ENCODE measurements at places on chromosomes 11 and 22.
A peak's percentile ranks its signal among the peaks of the same experiment; 100 is the strongest.

- DNase-seq: no peak
Measured at GRCh38 chr11:72154816-72155215, 19.3 kb downstream of the FOLR3 start.

DNA sequence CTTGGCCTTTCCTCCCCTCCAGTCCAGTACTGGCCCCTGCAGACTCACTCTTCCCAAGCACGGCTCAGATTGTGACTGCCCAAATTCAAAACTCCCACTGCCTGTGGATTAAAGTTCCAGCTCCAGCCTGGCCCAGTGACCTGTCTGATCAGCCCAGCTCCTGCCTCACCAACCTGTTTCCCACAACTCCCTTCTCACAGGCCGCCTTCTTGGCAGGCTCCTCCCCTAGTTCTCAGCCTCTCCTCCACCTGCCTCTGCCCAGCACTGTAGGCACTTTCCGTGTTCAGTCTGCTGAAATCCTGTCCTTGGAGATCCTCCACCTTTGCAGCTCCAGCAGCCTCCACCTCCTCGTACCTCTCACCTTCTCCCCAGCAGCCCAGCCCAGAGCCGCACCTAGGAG, 68.6 kb downstream of the MICAL2 start:
- DNase-seq: no peak

DNA sequence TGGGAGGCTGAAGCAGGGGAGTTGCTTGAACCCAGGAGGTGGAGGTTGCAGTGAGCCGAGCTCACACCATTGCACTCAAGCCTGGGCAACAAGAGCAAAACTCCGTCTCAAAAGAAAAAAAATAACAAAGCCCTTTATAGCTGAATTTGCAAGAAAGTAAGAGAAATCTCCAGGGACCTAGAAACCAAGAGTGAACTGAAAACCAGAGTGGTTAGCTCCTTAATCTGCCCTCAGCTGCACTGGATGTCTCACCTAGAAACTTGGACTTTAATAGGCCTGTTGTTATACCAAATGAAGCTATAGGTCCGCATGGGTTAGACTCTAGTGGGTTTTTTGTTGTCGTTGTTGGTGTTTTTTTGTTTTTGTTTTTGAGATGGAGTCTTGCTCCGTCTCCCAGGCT, 4.1 kb downstream of the NEU3 start:
- DNase-seq: no peak

GRCh38 chr11:35524780-35525179, 636 bp downstream of the PAMR1 start:
- peak; percentile 63 for DNase-seq
